ENCODE measurements at places on chromosomes 7 and 10.

GRCh38 chr7:81154565-81154964 is 235.7 kb upstream of the SEMA3C start:
- no peak for DNase-seq

GRCh38 chr7:33039903-33040292 is 22.7 kb downstream of the NT5C3A start:
- no peak for DNase-seq

DNA sequence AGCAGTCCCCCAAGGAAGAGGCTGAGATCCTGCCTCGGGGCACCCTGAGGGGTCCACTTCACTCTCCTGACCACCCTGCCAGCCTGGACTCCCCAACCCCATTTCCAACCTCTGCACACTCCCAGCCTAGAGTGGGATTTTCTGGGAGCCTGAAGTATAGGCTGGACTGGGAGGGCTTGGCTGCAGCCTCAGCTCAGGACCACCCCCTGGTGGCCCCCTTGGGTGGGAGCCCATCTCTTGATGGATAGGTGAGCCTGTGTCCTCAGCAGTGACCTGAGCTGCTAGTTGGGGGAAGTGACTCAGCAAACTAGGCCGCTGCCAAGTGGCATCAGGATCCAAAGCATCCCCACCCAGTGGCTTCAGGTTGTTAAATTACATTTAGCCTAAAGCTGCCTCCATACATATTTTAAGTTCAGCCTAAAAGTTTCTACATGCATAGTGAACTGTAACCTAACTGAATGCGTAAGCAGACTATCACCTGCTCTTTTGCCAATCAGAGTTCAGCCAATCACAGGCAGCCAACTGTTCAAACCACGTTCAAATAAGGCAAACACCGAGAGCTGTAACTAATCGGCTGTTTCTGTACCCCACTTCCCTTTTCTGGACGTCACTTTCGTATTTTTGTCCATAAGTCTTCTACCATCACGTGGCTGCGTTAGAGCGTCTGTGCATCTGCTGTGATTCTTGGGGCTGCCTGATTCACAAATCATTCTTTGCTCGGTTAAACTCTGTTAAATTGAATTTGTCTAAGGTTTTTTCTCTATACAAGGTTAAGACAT is 144.0 kb downstream of the PLPP4 start:
- no peak for DNase-seq

- no peak for DNase-seq
These were observed 24.6 kb upstream of the EIF4H start for GRCh38 chr7:74149603-74150002.

All from activated naive CD4-positive, alpha-beta T cell treated with anti-CD3 and anti-CD28 coated beads, Interleukin-2, amount 50 U/mL, for 16 hours (primary cell).